ENCODE measurements at places on chromosomes 6 and 20.

- DNase-seq = no peak
These were observed 86.7 kb downstream of the MAFB start for GRCh38 chr20:40602381-40602780.

GRCh38 chr6:129453073-129453472, 256.9 kb downstream of the ARHGAP18 start:
- DNase-seq = no peak

DNA sequence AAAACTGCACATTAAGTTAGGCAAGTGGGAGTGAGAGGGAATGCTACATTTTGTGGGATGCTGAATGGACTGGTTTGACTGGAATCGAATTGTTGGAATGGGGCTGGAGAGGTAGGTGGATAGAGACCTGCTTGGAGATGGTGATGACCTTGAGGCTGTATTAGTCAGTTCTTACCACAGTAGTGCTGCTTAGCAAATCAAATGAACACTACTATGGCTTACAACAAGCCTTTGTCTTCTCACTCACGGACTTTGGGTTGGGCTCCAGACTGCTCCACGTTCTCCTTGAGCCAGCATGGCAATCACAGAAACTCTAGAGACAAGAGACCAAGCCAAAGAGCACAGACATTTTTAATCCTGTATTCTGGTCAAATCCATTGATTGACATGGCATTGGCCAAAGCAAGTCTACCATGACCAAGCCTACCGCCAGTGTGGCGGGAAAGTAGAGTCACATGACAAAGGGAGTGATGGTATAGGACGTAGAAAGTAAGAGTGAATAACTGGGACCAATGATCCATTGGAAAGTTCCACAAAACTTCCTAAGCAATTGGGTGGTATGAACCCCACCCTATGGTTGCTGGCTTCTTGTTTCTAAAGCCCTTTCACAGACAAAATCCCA, 70.3 kb upstream of the FOXP4 start:
- no peak for DNase-seq

DNA sequence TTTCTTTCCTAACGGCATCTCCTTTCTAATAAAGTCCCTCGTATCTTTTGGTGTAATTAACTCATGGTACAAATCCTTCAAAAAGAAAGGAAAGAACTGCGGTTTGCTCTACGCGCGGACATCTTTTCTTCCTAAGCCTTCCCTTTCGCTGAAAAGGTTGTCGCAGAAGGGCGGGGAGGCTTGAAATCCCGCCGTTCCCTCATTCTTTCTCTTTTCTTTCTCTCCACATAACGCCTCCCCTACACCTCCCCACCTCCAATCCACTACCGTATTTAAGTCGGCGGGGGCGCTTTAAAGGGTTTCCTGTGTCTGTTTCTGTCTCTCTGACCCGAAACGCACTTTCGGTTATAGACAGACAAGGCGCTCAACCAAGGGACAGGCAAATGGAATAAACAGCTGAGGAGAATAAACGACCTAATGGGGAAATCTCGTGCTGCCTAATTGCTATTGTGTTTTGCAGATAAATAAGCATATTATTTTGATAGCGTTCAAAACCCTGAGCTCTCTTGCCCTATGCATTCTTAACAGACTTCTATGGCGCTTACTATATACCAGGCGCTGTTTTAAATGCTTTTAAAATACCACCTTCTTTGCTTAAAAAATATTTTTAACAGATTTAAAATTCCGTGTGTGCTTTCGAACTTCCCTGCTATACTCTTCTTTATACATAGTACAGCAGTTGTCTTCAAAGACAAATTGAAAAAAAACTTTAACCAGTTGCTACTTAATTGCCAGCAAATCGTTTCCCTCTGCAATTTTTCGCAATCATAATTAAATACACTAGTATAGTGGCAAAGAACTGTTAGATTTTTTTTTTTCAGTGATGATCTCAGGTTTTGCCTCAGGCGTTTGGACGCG, 2.5 kb upstream of the HEY2 start:
- peak; percentile 58 for DNase-seq

DNA sequence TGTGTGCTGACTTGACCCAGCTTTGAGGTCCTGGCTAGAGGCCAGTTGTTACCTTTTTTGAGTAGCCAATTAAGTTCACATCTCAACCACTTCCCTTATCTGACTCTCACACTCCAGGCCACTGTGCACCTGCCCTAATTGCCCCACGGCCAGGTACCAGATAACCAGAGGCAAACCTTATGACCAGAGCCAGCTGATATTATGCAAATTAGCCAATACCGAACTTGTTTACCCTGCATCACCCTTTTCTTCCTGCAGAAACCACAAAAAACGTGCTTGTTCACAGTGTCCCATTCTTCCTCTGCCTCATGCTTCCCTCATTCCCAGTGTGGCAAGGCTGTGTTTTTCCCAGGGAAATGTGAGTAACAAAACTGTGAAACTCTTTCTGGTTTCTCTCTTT, 89.3 kb downstream of the HTR1B start:
- DNase-seq = no peak

DNA sequence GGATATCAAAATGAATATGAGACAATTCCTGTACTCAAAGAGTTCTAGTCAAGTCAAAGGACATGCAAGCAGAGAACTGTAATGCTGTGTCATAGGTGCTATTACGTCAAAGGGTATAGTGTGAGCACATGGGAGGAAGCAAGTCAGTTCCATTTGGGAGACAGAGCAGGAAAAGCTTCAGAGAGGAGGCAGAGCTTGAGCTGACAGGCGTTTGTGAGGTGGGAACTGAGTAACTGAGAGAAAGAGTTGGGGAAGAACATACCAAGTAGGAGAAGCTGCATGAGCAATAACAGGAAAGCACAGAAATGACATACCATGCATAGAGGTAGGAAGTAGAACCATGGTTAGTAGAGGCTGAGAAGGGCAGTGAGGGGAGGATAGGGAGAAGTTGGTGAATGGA, 15.2 kb upstream of the SSR1 start:
- DNase-seq = no peak

DNA sequence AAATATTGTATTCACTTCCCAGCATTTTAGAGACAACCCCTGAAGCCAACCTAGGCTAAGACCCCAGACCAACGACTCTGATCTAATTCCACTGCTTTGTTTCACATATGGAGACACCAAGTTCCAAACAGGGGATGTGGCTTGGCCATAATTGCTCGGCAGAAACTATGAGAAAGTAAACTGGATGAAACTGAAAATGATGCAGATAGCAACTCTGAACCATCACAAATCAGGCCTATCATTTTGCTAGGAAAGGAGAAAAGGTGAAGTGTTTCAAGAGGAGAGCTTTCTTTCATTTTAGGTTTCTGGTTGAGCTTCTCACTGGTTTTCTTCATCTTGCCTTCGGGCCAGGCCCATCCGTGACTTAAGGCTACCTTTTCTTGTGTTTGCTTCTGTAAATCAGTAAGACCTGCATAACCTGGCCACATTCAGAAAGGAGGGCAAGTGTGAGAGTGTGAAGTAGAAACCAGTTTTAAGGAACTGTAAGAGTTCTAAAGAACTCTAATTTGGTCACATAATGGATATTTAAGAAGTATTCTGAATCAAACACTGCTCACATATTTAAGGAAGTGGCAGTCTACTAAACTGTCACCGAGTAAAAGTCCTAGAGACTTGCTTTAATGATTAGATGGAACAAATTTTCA, 105.8 kb downstream of the BACH2 start:
- no peak for DNase-seq

DNA sequence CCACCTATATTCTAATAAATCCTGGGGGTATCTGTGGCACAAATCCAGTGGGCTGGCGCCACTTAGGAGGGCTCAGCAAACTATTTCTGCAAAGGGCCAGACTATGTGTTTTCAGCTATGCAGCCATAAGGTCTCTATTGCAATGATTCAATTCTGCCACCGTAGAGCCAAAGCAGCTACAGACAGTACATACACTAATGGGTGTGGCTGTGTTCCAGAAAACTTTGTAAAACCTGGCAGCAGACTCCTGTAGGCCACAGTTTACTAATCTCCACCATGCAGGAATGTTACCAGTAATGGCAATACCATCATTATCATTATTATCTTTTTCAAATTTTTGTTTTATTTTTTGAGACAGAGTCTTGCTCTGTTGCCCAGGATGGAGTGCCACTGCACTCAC, 65.7 kb downstream of the SULF2 start:
- no peak for DNase-seq

GRCh38 chr20:50909413-50909812, 21.8 kb downstream of the ADNP start:
- no peak for DNase-seq

DNA sequence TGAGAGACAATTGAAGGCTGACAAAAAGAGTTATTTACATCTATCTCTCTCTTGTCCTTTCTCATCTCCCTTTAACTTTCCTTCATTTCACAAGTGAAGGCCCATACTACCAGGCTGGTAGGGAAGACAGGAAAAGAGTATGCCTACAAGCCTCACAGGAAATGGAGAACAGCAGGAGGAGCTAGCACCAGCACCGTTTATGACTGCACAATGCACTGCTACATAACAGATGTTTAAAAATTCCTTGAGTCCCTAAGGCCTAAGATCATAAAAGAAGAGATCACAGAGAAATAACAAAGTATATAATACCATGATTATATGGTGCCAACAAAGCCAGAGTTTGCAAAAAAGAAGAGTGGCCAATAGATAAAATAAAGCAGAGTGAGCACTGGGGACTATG, 194.8 kb downstream of the UNC5CL start:
- DNase-seq = no peak

- DNase-seq = no peak
These were observed 147.7 kb downstream of the PRL start for GRCh38 chr6:22149096-22149495.

GRCh38 chr6:150491131-150491810, 108.4 kb upstream of the PLEKHG1 start:
- DNase-seq = no peak

DNA sequence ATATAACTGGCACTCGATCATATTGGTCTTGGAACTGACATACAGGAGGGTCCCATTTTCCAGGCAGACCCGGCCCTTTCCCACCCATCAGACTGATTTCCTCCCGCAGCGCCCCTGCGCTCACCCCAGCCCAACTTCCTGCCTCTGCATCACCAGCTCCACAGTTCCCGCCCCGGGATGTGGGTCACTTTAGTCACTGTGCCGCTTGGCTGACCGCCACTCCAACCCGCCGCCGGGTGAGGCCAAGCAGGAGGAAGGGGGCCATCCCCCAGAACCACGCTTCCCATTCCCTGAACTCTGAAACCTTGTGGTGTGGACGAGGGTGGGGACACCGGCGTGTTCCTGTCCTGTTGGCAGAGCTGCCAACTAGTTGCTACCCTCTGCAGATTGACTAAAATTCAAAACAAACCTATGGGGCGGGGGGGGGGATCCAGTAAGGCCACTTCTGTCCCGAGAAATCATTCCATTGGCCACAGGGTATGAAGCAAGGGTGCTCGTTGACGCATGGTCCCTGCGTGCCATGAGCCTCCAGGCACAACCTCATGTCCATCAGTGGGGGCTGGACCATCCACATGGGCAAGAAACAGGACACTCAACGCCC, 12.3 kb downstream of the TGM2 start:
- no peak for DNase-seq

GRCh38 chr6:126661646-126662045, 321.7 kb downstream of the CENPW start:
- no peak for DNase-seq

DNA sequence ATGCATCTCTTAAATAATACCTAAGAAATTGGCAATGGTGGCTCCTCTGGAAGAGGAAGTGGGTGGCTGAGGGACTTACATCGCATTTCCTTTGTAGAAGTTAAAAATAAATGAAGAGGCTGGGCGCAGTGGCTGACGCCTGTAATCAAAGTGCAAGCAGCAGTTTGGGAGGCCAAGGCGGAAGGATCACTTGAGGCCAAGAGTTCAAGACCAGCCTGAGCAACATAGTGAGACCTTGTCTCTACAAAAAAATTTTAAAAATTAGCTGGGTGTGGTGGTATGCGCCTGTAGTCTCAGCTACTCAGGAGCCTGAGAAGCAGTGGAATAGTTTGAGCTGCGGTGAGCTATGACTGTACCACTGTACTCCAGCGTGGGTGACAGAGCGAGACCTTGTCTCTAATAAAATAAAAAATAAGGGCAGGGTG, 12.2 kb upstream of the NCOA3 start:
- peak; percentile 37 for DNase-seq

GRCh38 chr6:24990236-24990845, 54.6 kb upstream of the RIPOR2 start:
- DNase-seq = no peak

- no peak for DNase-seq
These were observed 229.5 kb upstream of the DTNBP1 start for GRCh38 chr6:15892369-15892768.

GRCh38 chr20:36082315-36082915, 72.1 kb upstream of the EPB41L1 start:
- DNase-seq = no peak

DNA sequence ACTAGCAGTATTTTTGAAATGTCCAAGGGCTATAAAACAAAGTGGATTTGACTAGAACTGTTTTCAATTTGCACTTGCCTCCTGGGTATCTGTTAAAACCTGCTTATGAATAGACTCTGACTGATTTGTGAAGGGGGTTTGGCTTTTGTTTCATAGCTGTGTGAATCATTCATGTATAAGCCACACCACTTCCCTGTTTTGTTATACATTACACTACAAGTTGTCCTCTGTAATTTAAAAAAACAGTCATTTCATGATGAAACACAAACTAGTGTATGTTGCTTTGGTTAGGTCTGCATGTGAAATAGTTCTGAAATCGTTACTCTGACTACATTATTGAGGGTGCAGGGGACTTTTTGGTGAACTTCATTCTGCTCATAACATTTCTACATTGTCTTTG, 121.7 kb downstream of the NKAIN2 start:
- no peak for DNase-seq

- no peak for DNase-seq
These were observed 302.4 kb downstream of the THBS2 start for GRCh38 chr6:168951217-168951616.

- DNase-seq = no peak
These were observed 1643.9 kb downstream of the HACE1 start for GRCh38 chr6:103215847-103216246.

- no peak for DNase-seq
These were observed 95.9 kb downstream of the FAM120B start for GRCh38 chr6:170402318-170403040.

All from activated CD4-positive, alpha-beta T cell treated with anti-CD3 and anti-CD28 coated beads, Interleukin-2, amount 50 U/mL, for 1 hour (primary cell).